ENCODE measurements at places on chromosomes 7 and 10. TPM values are rescaled to one million over a fixed set of nuclear protein-coding genes. Genes with fewer than 3 reads are reported as not detected.

Gene ZNF138
- 2.9 TPM for total RNA-seq

Gene HTR5A
- total RNA-seq, result not detected

Gene TMEM225B
- 0.47 TPM for total RNA-seq

Gene HOXA7
- 3.6 TPM for total RNA-seq

Gene SRRT
- 90.3 TPM for total RNA-seq

Measured in hair follicular keratinocyte (primary cell).